ENCODE measurements at places on chromosomes 6 and 20.

DNA sequence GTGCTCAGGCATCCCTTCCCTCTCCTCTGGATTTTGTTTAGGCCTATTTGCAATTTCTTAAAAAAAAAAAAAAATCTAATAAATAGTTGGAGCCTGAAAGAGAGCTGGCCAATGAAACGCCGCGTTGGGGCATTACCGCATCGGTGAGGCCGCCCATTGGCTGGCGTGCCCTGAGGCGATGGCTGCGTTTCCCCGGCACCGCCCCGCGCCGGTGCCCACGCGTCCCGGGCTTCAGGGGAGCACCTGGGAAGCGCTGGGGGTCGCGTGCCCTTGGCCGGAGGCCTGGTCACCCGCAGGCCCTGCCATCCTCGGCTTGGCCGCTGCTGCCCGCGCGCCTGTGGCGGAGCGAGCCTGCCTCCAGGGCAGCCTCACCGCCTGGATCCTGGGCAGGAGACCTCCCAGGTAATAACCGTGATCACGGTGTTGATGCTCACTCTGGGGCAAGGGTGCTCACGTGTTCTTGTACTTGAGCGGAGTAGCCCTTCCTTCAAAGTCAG is 155.4 kb downstream of the NRN1 start:
- peak; percentile 52 for DNase-seq

DNA sequence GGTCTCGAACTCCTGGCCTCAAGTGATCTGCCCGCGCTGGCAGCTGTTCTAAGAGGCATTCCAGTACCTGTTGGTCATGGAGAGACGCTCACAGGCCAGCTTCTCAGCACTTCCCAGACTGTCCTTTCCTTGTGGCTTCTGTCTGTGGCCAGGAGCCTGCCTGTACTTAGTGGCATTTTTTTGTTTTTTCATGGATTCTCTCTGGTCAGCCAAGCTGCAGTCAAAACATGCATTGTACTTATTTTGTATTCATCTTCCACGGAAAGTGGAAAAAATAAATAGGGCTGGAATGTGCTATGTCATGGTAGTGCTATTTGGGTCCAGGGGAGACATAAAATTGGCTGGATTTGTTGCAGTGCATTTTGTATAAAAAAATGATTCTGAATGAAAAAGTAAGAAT is 29.1 kb downstream of the ZDHHC14 start:
- no peak for DNase-seq

DNA sequence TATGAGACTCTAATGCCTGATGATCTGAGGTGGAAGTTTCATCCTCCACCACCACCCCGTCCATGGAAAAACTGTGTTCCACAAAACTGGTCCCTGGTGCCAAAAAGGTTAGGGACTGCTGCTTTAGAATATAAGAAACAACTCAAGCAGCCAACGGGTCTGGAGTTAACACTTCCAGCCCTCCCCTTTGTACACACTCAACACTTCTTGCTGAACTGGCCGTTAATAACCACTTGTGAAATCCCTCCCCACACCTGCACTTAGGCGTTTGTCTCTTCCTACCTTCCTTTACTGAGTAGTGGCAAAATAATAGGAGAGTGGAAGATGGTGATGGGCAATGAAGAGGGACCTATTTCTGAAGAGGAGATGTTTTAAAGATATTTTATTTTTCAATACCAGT is 10.5 kb downstream of the SAYSD1 start:
- no peak for DNase-seq

DNA sequence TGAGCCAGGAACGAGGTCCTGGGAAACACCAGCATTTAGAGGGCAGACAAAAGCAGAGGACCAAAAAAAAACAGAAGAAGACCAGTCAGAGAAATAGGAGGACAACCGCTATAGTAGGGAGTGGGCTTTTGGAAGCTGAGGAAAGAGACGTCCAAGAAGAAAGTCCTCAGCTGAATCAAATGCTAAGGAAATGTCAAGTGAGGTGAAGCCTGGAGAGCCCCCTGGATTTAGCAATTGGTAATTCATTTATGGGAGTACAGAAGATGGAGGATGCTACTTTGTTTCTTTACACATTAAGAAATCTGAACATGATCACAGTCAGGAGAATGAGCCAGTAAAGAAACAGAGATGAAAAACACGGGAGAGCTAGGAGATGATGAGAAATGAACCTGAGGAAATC is 41.1 kb downstream of the LRP11 start:
- no peak for DNase-seq

GRCh38 chr6:37858363-37858762 is 38.8 kb downstream of the ZFAND3 start:
- no peak for DNase-seq

GRCh38 chr6:18515767-18516166 is 128.6 kb downstream of the RNF144B start:
- DNase-seq = no peak

GRCh38 chr6:160333841-160334240 is 14.3 kb upstream of the SLC22A3 start:
- no peak for DNase-seq

DNA sequence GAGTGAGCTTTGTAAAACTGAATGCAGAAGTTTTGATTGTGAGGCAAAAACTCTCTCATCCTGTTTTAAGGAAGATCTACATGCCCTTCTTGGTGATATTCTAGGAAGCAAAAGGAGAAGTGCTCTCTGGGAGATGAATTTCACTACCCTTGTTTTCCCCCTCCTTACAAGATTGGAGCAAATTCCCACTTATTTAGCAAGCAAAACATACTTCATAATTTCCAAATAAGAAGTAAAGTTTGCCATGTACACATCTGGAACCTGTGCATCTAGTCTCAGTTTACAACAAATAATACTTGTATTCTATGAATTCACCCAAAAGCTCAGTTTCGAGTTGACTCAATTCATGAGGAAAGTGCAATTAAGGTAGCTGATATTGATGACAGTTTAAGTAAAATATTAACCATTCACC is 27.6 kb upstream of the IFNGR1 start:
- no peak for DNase-seq

- DNase-seq = no peak
Measured at GRCh38 chr20:57400821-57401564, 9.8 kb downstream of the RBM38 start.

DNA sequence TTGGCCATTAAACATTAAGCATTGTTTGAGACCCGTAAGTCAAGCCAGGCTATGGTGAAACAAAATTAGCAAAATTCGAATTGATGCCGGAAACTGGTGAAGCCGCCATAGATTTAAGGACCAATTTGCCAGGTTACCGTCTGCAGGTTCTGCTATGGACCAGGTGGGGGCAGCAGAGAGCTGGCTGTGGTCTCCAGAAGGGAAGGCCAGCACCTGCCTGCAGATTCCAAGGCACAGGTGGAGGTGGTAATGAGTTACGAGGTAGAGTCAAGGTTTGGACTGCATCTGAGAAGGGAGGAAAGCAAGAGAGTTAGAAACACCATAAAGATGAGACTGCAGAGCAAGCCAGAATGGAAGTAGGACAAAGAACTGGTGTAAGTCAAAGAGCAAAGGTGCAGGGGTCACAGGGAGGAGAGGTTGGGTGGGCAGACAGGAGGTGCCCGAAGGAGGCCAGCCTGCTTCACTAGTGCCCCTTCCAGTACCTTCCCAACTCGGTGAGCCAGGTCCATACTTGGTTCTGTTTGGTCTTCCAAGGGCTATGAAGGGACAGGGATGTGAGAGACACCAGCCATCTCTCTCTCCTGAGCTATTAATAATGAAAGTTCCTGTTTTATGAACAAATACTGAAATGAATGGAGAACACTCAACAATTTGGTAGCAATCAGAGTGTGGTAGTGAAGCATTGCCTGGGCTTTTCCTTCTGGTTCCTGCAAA is 131.6 kb upstream of the ESR1 start:
- DNase-seq = no peak

GRCh38 chr6:42446370-42446769 is 5.4 kb downstream of the TRERF1 start:
- DNase-seq = no peak

DNA sequence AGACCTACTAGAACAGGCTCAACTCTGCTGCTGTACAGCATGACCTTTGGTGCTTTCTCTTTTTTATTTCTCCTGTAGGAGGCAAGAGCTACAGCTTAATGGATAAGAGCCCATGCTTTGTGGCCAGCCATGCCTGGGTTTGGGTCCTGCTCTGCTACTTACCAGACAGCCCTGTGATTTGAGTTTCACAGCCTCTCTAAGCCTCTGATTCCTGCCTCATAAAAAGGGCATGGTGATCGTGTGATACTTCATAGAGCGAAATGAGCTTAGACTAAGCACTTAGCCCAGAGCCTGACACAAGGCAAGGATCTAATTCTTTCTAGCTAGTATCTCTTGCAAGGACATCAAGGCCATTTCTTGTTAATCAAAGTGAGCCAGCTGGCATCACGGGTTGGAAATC is 19.3 kb upstream of the PDE7B start:
- DNase-seq = no peak

DNA sequence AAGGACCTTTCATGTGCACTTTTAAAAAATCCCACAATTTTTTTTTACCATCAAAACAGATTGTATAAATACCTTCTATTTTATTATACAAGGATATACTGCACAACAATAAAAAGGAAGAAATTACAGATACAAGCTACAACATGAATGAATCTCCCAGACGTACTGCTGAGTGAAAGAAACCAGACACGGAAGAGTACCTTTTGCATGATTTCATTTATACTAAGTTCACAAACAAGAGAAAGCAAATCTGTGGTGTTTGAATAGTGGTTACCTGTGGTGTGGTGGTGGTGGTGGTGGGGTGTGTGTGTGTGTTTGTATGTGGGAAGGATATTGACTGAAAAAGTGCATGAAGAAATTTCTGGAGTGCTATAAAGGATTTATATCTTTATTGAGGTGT is 6.8 kb upstream of the PLCB4 start:
- DNase-seq = no peak

DNA sequence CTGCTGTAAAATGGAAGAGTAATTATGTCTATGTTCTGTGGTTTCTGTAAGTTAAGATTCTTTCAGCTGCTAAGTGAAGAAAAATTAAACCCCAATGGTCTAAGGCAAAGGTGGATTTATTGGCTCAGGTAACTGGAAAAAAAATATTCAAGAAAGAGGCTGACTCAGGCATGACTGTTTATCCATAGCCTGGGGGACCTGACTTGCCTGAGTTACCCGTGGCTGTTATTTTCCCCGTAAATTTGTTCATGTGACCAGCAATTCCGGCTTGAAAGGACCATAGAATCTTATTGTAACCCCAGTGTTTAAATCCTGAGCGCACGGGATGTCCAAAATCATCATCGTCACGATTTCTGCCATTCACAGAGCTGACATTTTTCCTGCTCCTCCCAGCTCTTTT is 32.3 kb upstream of the SULF2 start:
- no peak for DNase-seq

- DNase-seq = no peak
Measured at GRCh38 chr6:148340586-148341297, 1.9 kb upstream of the SASH1 start.

- DNase-seq = no peak
Measured at GRCh38 chr20:63517376-63518309, 2.9 kb upstream of the PPDPF start.

DNA sequence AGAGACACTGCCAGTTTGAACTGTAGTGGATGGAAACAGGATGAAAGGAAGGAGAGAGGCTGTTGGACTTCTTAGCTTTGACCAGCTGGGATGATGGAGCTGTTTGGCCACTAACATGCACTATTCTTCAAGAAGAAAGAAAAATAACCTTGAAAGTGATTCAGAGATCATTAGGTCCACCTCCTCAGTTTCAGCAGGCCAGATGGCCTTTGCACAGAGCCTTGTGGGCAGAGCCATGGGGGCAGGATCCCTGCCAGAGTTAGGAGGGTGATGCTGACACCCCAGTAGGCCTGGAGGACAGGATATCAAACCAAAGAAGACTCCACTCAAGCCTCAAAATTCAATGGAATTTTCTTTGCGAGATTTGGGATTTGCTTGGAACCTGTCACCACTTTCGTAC is 74.5 kb upstream of the TMEM181 start:
- no peak for DNase-seq

DNA sequence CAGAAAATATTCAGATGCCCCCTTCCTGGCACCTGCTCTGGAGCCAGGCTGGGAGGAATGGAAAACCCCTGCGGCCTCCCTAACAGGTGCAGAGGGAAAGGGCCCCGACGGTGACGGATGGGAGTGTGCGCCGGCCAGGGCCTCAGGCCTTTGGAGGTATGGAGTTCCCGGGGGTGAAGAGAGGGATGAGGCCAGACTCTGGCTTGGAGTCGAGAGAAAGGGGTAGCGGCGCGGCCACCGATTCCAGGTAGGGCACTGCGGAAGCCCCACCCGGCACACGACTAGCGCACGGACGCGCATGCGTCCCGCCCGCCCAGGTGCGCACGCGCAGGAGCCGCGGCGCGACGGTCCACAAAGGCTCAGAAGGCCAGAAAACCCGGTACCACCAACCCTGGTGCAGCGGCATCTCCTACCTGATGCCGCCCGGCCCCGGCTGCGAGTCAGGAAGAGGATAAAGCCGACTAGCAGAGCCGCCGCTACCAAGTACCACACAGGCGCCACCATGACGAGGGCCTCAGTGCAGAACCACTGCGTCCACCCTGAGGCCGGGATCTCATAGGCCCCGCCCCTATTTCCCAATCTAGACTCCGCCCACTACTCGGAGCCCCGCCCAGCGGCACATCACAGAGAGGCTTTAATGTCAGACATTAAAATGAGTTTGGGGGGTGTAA is at the start of gene DDRGK1:
TSS of gene DDRGK1 (minus strand) at position 559 of the 671 bp plus-strand sequence. CDS start at position 504, 55 bp downstream.
- peak; percentile 80 for DNase-seq

- DNase-seq = no peak
Measured at GRCh38 chr20:53597030-53597482, 3.4 kb upstream of the ZNF217 start.

- no peak for DNase-seq
Measured at GRCh38 chr20:58595167-58595566, 55.9 kb upstream of the STX16 start.

- no peak for DNase-seq
Measured at GRCh38 chr6:54719131-54719530, 127.4 kb upstream of the FAM83B start.

Data from activated T-helper 1 cell treated with anti-CD3 and anti-CD28 coated beads, Interleukin-2, amount 50 U/mL, for 16 hours (primary cell).